Activated naive CD8-positive, alpha-beta T cell treated with anti-CD3 and anti-CD28 coated beads for 36 hours (primary cell): ENCODE measurements at places on chromosomes 16 and 17.

GRCh38 chr17:2237521-2237921, 66.1 kb downstream of the SMG6 start:
- DNase-seq = no peak

GRCh38 chr17:34377078-34377823, 14.2 kb upstream of the CCL1 start:
- no peak for DNase-seq

GRCh38 chr16:51149721-51150164, 1.3 kb downstream of the SALL1 start:
- DNase-seq = no peak

GRCh38 chr17:52140601-52141000, 17.9 kb downstream of the CA10 start:
- DNase-seq = no peak

GRCh38 chr17:4375039-4375748, 8.7 kb upstream of the UBE2G1 start:
- peak; percentile 73 for DNase-seq

DNA sequence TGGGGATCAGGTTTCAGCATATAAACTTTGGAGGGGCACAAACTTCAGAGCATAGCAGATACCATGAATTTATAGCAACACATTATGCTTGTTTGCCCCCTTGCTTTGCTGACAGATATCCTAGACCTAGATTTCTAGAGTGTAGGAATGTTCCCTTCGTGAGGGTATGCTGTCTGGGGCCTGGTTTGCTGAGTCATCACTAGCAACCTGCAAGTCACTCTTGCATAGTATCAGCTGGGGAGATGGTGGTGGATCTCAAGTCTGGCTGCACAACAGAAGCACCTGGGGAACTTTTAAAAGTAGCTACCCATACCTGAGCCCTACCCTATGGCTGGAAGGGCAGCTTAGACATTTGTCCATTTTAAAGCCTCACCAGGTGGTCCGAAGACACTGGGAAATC, 22.3 kb upstream of the HSBP1 start:
- DNase-seq = no peak

- DNase-seq = no peak
These were observed 19.0 kb downstream of the MAP2K3 start for GRCh38 chr17:21303441-21304065.

DNA sequence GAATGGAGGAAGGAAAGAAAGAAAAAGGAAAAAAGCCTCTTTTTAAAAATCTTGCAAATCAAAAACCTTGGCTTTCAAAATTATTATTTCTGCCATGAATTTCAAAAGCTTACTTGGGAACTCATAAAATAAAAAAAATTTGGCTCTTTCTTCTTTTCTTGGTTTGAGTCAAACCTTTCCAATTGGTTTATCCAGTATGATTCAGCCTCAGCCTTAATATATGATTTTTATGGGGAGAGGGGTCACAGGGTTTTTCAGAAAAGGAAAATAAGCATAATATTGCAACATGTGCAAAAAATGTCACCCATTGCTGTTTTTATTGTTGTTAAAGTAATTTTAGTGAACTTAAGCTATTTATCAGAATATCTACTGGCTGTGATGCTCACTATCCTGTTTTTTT, 31.2 kb upstream of the HAPSTR1 start:
- no peak for DNase-seq
